ENCODE measurements at places on chromosomes 6 and 20.
A peak's percentile ranks its signal among the peaks of the same experiment; 100 is the strongest.

DNA sequence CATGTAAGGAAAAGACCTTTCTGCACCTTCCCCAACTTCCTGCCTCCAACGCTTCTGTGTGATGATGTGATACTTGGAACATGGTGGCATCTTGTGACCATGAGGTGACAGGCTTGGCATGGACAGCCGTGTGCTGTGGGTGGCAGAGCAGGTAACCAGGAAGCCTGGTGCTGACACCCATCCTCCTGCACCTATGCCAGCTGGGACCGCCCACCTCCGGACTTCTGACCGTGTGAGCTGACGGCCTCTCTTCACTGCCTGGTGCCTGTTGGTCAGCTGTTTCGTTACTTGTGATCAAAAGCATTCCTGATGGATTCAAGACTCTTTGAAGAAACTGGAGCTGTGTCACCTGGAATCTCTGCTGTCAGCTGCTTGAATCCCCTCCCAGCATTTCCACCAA lies 70.3 kb downstream of the TMEM242 start:
- peaks cover 12% of the 10 kb centered on the region for H3K27me3 ChIP-seq
- no peak for DNase-seq
- no peak overlapping the region for H3K4me3 ChIP-seq
- H3K27ac ChIP-seq = no peak overlapping the region

- no peaks in the 10 kb centered on the region for H3K27me3 ChIP-seq
- no peak overlapping the region for H3K27ac ChIP-seq
- no peak overlapping the region for H3K4me3 ChIP-seq
- peaks cover 3% of the 10 kb centered on the region for H3K4me1 ChIP-seq
- DNase-seq = no peak
Measured at GRCh38 chr6:3346476-3346875, 87.7 kb downstream of the PSMG4 start.

- H3K36me3 ChIP-seq = no peaks in the 10 kb centered on the region
- H3K27ac ChIP-seq = no peak overlapping the region
- no peak overlapping the region for H3K4me3 ChIP-seq
- H3K4me1 ChIP-seq = no peaks in the 10 kb centered on the region
- peaks cover 9% of the 10 kb centered on the region for H3K27me3 ChIP-seq
Measured at GRCh38 chr20:45258664-45259063, 4.3 kb upstream of the SLPI start.

DNA sequence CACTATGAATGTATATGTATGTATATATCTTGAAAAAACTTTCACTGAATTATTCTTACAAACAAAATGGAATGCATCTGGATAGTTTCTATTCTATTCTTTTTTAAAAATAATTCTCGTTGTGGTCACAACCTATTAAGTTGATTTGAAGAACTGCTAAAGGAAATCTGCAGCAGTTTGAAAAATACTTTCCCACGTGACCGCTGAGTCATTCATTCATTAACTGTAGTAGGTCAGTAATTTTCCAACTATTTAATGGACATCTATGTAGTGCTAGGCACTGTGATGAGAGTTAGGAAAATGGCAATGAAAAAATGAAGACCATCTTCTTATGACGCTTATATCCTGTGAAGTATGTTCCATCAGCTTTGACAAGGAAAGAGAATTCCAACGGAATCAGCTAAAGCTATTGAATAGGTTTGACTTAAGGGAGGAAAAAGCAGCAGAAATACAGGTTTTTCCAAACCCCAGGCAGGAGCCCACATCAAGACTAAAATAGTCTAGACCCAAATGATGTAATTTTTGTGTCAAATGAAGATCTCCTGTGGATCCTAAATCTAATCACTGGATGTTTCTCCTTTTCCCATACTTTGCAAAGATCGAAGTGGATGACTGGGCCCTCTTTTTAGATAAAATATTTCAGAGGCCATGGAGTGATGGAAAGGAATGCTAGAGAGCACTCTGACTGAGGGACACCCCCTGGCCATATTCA lies 4.1 kb upstream of the EFHC1 start:
- H3K4me3 ChIP-seq = no peak overlapping the region
- H3K27ac ChIP-seq = peak overlapping the region; percentile 4
- H3K36me3 ChIP-seq = no peaks in the 10 kb centered on the region
- DNase-seq = no peak
- H3K27me3 ChIP-seq = no peaks in the 10 kb centered on the region
- H3K4me1 ChIP-seq = peaks cover 32% of the 10 kb centered on the region

GRCh38 chr6:16623029-16623653 lies 138.1 kb downstream of the ATXN1 start:
- peaks cover 29% of the 10 kb centered on the region for H3K4me1 ChIP-seq
- no peak overlapping the region for H3K27ac ChIP-seq
- no peak overlapping the region for H3K4me3 ChIP-seq
- H3K36me3 ChIP-seq = peaks cover 15% of the 10 kb centered on the region

DNA sequence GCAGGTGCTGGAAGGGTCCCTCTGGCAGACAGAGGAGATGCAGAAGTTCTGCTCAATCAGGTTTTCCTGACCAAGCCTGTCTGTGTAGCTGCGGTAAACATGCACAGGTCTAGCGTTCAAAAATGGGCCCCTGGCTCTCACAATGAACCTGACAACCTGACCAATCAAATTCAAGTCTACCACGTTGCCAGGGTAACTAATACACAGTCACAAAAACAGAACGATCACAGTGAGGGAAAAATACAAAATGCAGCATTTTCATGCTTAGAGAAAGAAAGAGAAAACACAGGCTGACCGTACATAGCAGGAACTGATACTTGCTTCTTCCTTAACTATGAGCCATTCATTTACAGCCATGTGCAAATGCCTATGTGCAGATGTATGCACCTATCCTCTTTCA lies 353.1 kb upstream of the TSHZ2 start:
- no peak overlapping the region for H3K27ac ChIP-seq
- DNase-seq = no peak
- H3K4me1 ChIP-seq = peaks cover 5% of the 10 kb centered on the region
- peaks cover 11% of the 10 kb centered on the region for H3K27me3 ChIP-seq

- no peaks in the 10 kb centered on the region for H3K36me3 ChIP-seq
- no peak overlapping the region for H3K4me3 ChIP-seq
- H3K27me3 ChIP-seq = no peaks in the 10 kb centered on the region
- DNase-seq = no peak
- H3K4me1 ChIP-seq = no peaks in the 10 kb centered on the region
Measured at GRCh38 chr6:53691252-53691651, 25.7 kb upstream of the KLHL31 start.

- no peak overlapping the region for H3K4me3 ChIP-seq
- H3K4me1 ChIP-seq = no peaks in the 10 kb centered on the region
- H3K36me3 ChIP-seq = no peaks in the 10 kb centered on the region
- H3K27me3 ChIP-seq = peaks cover under 1% of the 10 kb centered on the region
Measured at GRCh38 chr6:73227606-73228255, 2.4 kb upstream of the KHDC1L start.

GRCh38 chr6:105902401-105903031 lies 183.6 kb upstream of the PRDM1 start:
- peaks cover 21% of the 10 kb centered on the region for H3K4me1 ChIP-seq
- peaks cover 6% of the 10 kb centered on the region for H3K27me3 ChIP-seq
- H3K27ac ChIP-seq = no peak overlapping the region
- no peak overlapping the region for H3K4me3 ChIP-seq
- no peaks in the 10 kb centered on the region for H3K36me3 ChIP-seq
- no peak for DNase-seq

- no peaks in the 10 kb centered on the region for H3K4me1 ChIP-seq
- no peaks in the 10 kb centered on the region for H3K36me3 ChIP-seq
- H3K27ac ChIP-seq = no peak overlapping the region
- H3K27me3 ChIP-seq = peaks cover 26% of the 10 kb centered on the region
- no peak overlapping the region for H3K4me3 ChIP-seq
Measured at GRCh38 chr6:6312901-6313441, 7.5 kb downstream of the F13A1 start.

GRCh38 chr20:7378864-7379605 lies 561.2 kb downstream of the HAO1 start:
- no peaks in the 10 kb centered on the region for H3K4me1 ChIP-seq
- DNase-seq = no peak
- no peak overlapping the region for H3K27ac ChIP-seq
- H3K27me3 ChIP-seq = no peaks in the 10 kb centered on the region

DNA sequence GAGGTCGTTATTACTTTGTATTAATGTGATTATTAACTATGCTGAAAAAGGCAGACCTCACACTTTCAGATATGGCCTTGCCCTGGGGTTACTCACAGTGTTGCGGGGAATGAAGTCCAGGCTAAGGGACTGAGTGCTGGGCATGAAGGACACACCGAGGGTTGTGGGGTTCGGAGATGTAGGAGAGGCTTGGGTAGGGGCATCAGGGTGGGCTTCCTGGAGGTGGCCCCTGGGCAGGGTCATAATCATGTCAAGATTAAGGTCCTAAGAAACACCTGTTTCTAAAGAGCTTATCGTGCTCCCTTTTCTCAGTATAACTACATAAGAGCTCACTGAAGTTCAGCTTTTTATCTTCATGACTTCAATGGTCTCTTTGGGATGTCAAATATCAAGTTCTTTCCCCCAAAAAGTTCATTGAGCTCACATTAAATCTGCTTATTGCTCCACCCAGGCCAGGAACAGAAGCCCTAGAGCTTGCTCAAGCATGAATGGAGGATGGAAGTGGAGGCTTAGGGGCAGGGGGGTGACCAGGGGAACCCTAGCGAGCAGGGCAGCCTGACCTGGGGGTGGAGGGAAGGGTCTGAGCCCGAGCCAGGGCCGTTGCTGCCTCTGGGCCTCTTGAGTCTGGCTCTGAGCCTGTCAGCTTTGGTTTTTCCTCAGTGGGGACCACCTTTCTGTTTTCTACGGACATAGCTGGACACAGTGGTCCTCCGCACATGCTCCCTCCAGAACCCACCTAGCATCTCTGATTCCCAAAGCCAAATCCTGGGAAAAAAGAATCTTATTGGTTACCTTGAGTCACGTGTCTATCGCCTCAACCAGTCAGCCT lies 37.3 kb upstream of the TGM2 start:
- no peak overlapping the region for H3K27ac ChIP-seq
- no peak overlapping the region for H3K4me3 ChIP-seq
- H3K4me1 ChIP-seq = no peaks in the 10 kb centered on the region
- DNase-seq = no peak
- no peaks in the 10 kb centered on the region for H3K27me3 ChIP-seq
- H3K36me3 ChIP-seq = no peaks in the 10 kb centered on the region

All from activated CD8-positive, alpha-beta T cell treated with anti-CD3 and anti-CD28 coated beads for 36 hours (primary cell).